ENCODE measurements at places on chromosomes 2 and 18. TPM values are rescaled to one million over a fixed set of nuclear protein-coding genes. Genes with fewer than 3 reads are reported as not detected.

LRRC30 gene
- not detected for total RNA-seq

GRCh38 chr18:74228312-74228711 lies 63.5 kb downstream of the CYB5A start:
- H3K27me3 ChIP-seq = peaks cover 5% of the 10 kb centered on the region
- H3K4me3 ChIP-seq = no peak overlapping the region
- no peaks in the 10 kb centered on the region for H3K36me3 ChIP-seq
- no peak for DNase-seq

GRCh38 chr18:10003866-10004265 lies 90.0 kb downstream of the VAPA start:
- H3K27me3 ChIP-seq = peaks cover 8% of the 10 kb centered on the region
- H3K4me1 ChIP-seq = no peaks in the 10 kb centered on the region
- no peak for DNase-seq
- no peak overlapping the region for H3K4me3 ChIP-seq

- H3K4me1 ChIP-seq = no peaks in the 10 kb centered on the region
- no peak for DNase-seq
- no peaks in the 10 kb centered on the region for H3K36me3 ChIP-seq
Observed at GRCh38 chr2:241532733-241533601, 24.6 kb upstream of the STK25 start.

SERPINB7 gene
- total RNA-seq = not detected

PTPRN gene
- total RNA-seq = 0.28 TPM

DNA sequence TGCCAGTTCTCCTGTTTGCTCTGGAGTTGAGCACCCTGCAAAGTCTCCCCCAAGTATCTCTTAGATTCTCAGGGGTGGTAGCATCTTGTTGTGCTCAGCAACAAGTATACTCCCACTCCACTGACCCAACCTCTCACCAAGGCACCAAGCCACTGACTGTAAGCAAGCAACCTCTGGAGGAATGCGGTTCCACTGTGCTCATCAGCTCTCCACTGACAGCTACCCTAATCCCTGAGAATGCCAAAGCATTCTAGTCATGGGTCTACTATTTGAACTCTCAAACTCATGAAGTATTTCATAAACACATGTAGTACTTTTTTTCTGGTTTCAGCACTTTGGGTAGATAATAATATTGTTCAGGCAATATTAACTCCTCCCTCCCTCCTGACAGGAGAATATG lies 170.0 kb downstream of the EPHA4 start:
- no peak overlapping the region for H3K27ac ChIP-seq
- H3K27me3 ChIP-seq = peaks cover 10% of the 10 kb centered on the region
- no peak for DNase-seq
- no peak overlapping the region for H3K4me3 ChIP-seq
- H3K4me1 ChIP-seq = no peaks in the 10 kb centered on the region

FAM161A gene
- total RNA-seq = 2.5 TPM

DNA sequence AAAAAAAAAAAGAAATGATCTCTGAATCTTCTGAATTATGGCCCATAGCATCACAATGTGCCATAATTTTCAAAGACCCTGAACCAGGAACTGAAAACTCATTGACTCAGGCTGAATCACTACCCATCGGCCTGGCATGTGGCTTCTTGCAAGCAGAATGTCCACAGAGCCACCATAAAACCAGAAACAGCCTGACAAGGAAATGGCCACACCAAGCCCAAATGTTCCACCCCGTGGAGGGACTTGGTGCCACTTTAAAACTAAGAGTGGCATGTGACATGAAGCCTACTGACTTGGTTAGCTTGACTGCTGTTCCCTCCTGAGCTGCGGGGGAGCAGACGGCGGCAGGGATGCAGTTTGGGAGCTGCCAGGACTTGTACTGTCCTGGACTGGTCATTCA lies 71.2 kb upstream of the RBM44 start:
- no peak overlapping the region for H3K4me3 ChIP-seq
- no peaks in the 10 kb centered on the region for H3K27me3 ChIP-seq
- peaks cover 65% of the 10 kb centered on the region for H3K4me1 ChIP-seq
- DNase-seq = no peak
- peaks cover 52% of the 10 kb centered on the region for H3K36me3 ChIP-seq

DNA sequence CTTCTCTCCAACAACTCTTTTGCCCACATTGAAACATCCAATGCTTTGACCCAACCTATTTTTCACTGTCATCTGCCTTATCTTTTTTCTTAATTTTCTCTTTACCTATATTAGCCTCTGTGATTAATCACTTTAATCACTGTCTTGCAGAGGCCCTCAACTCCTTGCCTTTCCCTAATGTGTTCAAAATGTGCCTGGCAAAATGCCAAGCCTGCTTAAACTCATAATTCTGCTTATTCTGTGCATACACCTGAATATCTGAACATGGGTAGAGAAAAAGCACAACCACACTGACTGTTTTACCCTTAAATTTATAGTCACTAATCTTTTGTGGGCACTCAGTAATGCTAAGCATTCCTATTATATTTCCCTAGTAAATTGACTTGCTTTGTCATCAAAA lies 63.0 kb upstream of the GALNT13 start:
- no peaks in the 10 kb centered on the region for H3K4me1 ChIP-seq
- no peak overlapping the region for H3K27ac ChIP-seq
- no peaks in the 10 kb centered on the region for H3K36me3 ChIP-seq
- H3K27me3 ChIP-seq = no peaks in the 10 kb centered on the region
- DNase-seq = no peak

GRCh38 chr18:8288472-8289195 lies 320.6 kb upstream of the RAB12 start:
- no peaks in the 10 kb centered on the region for H3K27me3 ChIP-seq
- no peak overlapping the region for H3K27ac ChIP-seq
- H3K4me3 ChIP-seq = no peak overlapping the region
- no peaks in the 10 kb centered on the region for H3K4me1 ChIP-seq
- no peaks in the 10 kb centered on the region for H3K36me3 ChIP-seq

- H3K4me3 ChIP-seq = no peak overlapping the region
- no peaks in the 10 kb centered on the region for H3K27me3 ChIP-seq
- no peaks in the 10 kb centered on the region for H3K4me1 ChIP-seq
- peaks cover 7% of the 10 kb centered on the region for H3K36me3 ChIP-seq
- no peak for DNase-seq
Observed at GRCh38 chr2:158665536-158666302, 129.4 kb upstream of the DAPL1 start.

DNA sequence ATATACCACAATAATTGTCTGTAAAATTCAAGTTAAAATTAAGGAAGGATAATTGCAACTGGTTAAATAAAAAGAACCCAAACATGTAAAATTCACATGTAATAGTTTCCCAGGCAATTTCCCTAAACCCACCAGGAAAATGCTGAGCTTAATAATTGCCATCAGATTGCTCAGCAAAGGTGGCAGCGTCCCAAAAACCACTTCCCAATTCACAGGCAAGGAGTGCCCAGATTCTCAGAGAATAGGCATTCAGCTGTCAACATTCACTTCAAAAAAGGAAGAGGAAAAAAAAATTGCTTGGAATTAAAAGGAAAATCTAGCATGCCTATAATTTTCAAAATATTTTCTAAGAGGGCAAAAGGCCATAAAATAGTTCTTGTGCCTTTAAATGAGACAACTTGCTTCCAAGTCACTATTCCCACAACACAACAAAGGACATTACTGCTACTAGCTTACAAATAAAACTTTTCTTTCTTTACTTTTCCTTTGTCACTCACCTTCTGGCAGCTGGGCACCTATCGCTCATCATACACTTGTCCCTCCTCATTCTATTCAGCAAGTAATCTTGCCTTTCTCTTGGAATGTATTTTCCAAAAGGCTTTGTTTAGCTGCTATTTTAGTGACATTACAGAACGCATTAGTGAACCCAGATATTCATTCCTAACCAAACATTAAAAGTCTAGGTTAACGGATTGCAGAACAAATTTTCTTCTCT lies 15.2 kb downstream of the SRBD1 start:
- peaks cover 8% of the 10 kb centered on the region for H3K4me1 ChIP-seq
- DNase-seq = no peak
- H3K4me3 ChIP-seq = no peak overlapping the region

DNA sequence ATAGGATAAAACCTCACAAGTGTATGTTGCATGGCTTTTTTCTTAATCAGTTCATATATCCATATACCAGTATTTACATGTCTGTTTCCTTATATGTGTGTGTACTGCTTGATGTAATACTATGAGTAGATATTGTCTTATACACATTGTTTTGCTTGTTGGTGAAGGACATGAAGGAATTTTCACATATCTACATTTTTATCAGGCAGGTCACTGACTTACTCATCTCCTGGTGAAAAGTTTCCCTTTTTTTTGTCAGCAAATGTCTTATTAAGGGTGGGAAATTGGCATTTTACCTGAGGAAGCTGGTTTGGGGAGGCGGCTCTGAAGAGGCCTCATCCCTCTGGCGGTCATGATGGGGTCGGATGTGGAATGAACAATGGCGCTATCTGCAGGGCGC lies 61.4 kb upstream of the LYPD1 start:
- H3K4me3 ChIP-seq = no peak overlapping the region
- no peaks in the 10 kb centered on the region for H3K27me3 ChIP-seq
- H3K36me3 ChIP-seq = no peaks in the 10 kb centered on the region
- no peaks in the 10 kb centered on the region for H3K4me1 ChIP-seq

MFSD6 gene
- 36.6 TPM for total RNA-seq

LBX2 gene
- 1.8 TPM for total RNA-seq

DNA sequence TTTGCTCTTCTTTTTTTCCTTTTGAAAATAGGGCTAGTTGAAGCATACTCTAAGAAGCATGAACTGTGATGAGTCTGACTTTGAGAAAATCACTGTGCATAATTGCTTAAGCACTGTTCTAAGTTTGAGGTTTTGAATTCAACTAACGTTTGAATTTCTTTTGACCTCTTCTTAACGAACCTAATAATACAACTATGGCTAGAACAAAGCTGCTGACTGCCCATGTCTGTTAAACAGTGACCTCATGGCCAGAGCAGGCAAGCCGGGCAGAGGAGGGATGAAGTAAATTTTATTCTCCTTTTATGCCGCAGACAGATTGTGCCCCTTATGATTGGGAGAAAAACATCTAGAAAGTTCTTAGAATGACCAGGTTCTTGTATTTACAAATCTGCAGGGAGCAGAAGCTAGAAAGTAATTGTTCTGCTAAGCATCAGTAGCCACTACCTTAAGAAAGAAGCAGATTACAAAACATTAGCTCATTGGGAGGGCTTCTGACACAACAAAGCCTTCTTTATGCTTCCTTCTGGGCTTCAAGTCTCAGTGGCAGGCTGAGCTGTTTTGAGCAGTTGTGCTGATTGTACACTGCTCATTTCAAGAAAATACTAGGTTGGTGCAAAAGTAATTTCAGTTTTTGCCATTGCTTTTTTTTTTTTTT lies 97.8 kb upstream of the RASGRP3 start:
- peaks cover 3% of the 10 kb centered on the region for H3K27me3 ChIP-seq
- no peak overlapping the region for H3K27ac ChIP-seq
- no peak overlapping the region for H3K4me3 ChIP-seq
- no peak for DNase-seq
- no peaks in the 10 kb centered on the region for H3K4me1 ChIP-seq

DNA sequence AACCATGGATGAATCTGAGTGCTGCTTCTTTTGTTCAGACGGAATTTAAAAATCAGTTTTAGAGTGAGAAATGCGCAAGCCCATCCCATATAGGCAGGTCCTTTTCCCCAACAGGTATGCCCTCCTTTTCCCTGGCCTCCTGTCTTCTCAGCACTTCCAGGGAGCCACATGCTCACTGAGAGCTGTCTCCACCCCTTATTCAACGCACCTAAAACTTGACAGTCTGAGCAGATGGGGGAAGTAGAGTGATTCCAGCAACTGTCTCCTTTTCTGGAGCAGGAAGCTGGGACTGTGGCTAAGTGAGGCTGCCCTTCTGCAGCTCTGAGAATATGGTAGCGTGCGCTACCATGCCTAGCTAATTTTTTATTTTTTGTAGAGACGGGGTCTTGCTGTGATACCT lies 53.1 kb upstream of the NOSTRIN start:
- H3K27me3 ChIP-seq = no peaks in the 10 kb centered on the region
- DNase-seq = no peak
- no peaks in the 10 kb centered on the region for H3K36me3 ChIP-seq
- H3K4me1 ChIP-seq = peaks cover 17% of the 10 kb centered on the region
- H3K4me3 ChIP-seq = no peak overlapping the region

AGFG1 gene
- 64.0 TPM for total RNA-seq

- no peak for DNase-seq
- H3K27ac ChIP-seq = no peak overlapping the region
- no peak overlapping the region for H3K4me3 ChIP-seq
- peaks cover 8% of the 10 kb centered on the region for H3K27me3 ChIP-seq
- H3K4me1 ChIP-seq = no peaks in the 10 kb centered on the region
Observed at GRCh38 chr18:21433436-21433835, 167.1 kb downstream of the ESCO1 start.

DNA sequence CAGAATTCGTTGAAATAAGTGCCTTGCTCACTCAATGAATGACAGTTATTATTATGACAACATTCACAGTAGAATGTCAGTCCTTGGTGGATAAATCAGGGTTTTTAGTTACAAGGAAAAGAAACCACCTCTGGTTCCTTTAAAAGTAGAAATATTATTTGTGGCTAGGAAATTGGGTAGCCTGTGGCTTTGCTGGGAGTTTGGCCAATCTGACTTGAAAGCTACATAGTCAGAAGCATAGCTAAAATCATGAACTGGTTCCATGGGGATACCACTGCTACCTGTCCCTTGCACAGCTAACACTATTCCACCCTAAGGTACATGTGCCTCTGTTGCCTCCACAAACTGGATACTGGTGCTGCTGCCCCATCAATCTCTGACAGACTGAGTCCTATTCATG lies 12.8 kb upstream of the SMCHD1 start:
- no peak overlapping the region for H3K4me3 ChIP-seq
- H3K27ac ChIP-seq = no peak overlapping the region

DNA sequence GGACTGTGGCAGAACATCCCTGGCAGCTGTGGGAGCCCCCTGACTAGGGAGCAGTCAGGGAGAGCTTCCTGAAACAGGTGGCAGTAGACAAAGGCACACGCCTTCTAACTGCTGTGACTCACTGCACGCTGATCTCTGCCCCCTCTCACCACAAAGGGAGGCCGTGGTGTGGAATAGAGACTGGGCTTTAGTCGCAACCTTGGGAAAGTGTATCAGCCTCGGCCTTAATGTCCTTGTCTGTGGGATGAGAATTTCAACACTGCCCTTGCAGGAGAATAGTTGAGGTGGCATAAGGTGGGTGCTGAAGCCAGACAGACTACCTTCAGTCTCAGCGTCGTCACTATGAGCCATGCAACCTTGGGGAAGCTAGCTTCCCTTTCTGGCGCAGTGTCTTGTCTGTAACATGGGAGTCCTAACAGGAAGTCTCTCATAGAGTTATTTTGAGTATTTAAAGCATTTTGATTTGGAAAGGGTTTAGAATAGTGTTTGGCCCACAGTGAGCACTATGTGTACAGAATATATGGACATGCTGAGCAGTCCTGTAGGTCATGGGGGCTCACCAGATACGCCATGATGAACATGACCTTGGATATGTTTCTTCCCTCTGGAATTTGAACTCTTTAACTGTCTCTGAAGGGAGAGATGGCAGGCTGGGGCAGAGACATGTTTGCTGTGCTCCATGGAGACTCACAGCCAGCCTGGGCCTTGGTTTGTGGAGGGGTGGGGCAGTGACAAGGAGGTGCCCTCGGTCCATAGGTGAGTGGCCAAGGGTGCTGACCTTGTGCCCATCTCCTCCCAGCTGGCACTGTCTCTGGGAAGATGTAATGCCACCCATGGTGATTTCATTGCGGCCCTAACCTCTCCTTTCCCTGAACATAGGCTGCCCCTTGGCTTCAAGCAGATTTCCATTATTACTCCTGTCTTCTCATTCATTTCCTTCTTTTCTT lies 29.5 kb upstream of the SMAD7 start:
- DNase-seq = no peak
- no peak overlapping the region for H3K4me3 ChIP-seq
- peaks cover 13% of the 10 kb centered on the region for H3K4me1 ChIP-seq
- peaks cover 3% of the 10 kb centered on the region for H3K36me3 ChIP-seq

Data from activated CD4-positive, alpha-beta memory T cell treated with anti-CD3 and anti-CD28 coated beads, Interleukin-2, amount 10 ng/mL, durations not matched to agents 7 days and 5 days (primary cell).